HEK293T (cell line): ENCODE measurements at places on chromosomes 11 and 22.
A peak's percentile ranks its signal among the peaks of the same experiment; 100 is the strongest.

DNA sequence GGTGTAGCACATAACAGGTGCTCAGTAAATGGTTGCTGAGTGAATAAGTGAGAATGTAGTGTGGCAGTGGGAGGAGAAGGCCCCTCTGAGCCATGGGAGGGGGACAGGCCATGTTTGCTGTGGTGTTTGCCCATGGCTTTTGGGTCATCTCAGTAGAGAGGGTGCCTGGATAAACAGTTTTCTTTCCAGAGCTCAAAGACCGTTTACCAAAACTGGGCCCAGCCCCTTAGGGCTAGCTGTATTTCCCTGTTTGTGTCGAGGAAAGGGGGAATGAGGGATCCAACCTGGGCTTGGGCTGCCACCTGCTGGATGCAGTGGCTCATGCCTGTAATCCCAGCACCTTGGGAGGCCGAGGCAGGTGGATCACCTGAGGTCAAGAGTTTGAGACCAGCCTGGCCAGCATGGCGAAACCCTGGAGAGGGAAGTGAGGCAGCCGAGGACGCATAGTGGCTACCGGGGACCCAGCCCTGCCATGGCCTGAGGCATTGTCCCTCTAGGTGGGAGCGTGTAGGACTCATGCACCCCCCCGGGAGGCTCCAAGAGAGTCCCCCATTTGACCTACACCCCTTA is 8.7 kb upstream of the LTO1 start:
- no peak for DNase-seq

GRCh38 chr11:84607975-84608836 is 1018.9 kb downstream of the DLG2 start:
- DNase-seq = no peak

GRCh38 chr11:112421879-112422278 is 161.2 kb upstream of the PLET1 start:
- DNase-seq = no peak

DNA sequence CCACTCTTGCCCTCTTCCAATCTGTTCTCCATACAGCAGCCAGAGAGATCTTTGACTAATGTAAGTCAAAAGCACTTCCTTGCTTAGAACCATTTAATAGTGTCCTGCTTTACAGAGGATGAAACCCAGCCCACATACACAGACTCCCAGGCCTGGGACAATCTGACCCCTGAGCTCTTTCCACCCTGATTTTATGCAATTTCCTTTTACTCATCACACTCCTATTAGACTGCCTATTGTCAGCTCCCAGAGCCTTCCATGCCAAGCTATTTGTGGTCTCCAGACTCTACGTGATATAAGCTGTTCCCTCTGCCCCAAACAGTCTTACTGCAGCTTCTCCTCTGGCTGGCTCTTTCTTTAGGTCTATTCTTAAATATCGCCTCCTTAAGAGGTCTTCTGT is 28.1 kb downstream of the ME3 start:
- no peak for DNase-seq

DNA sequence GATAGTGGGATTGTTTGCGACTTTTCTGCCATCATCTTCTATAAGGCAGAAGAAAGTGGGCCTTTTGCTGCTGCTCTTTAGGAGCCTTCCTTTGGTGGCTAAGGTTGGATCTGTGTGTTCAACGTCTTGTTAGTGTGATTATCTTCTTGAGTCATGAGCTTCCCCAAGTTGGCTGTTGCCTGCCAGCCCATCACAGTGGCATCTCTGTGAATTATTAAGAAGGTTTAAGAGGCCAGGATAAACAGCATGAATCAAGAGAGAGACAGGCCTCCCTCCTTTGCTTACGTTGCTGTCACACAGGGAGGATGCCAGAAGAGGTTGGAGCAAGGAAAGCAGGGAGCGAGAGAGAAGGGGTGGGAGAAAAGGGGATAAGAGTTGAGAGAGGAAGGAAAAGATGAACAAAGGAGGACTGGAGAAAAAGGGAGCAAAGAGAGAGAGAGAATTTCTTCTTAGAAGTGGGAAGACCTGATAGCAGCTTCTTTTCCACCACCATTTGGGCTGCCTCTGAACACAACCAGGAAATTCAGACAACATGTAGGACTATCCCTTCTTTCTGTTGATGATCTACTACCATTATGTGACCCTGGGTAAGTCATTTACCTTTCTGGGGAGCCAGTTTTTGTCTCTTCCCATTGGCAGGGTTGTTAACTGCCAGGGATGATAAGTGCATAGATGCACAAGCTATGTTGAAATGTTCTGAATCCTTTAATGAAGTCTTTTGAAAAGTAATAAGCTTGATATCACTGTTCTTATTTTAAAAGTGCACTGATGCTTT is 126.5 kb downstream of the NAV2 start:
- no peak for DNase-seq

- DNase-seq = no peak
Observed at GRCh38 chr11:107257710-107258109, 199.9 kb downstream of the CWF19L2 start.

GRCh38 chr22:43848366-43849171 is 13.7 kb downstream of the SULT4A1 start:
- peak; percentile 39 for DNase-seq

- no peak for DNase-seq
Observed at GRCh38 chr11:104291646-104292045, 127.7 kb upstream of the PDGFD start.

GRCh38 chr11:72743321-72744221 is 8.6 kb downstream of the ARAP1 start:
- DNase-seq = no peak

DNA sequence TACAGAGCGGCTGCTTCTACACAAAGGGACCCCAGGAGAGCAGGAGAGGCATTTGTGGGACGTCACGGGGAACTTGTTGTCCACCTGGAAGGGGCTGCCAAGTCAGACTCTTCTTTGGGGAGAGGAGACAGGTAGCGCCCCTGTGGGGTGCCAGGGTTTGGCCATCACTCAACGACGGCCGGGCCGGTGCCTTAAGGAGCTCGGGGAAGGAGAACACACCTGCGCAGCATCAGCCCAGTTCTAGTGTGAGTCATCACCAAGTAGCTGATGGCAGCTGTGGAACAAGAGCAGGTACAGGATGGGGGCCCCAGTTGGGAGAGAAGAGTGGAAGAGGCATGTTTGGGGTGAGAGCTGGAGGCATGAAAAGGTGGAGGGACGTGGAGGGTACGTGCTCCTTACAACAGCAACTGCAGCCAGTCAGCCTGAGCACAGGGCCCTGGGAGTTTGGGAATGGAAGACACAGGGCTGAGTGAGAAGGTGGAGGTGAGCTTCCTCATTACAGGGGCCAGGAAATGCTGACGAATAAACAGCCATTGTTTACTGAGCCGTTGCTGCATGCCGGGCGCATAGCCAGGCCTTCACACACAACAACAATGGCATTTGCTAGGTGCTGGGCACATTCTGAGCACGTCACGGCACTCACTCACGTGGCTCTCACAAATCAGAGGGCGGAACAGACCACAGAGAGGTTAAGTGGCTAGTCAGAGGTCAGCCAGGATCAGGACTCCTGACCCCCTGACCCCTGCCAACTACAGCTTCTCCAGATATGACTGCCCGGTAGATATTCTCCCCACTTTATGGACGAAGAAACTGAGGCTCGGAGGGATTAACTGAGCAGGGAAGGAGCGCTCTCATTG is 29.1 kb upstream of the TP53I11 start:
- DNase-seq = no peak

- DNase-seq = no peak
Observed at GRCh38 chr22:26516503-26516902, 4.2 kb upstream of the TFIP11 start.

DNA sequence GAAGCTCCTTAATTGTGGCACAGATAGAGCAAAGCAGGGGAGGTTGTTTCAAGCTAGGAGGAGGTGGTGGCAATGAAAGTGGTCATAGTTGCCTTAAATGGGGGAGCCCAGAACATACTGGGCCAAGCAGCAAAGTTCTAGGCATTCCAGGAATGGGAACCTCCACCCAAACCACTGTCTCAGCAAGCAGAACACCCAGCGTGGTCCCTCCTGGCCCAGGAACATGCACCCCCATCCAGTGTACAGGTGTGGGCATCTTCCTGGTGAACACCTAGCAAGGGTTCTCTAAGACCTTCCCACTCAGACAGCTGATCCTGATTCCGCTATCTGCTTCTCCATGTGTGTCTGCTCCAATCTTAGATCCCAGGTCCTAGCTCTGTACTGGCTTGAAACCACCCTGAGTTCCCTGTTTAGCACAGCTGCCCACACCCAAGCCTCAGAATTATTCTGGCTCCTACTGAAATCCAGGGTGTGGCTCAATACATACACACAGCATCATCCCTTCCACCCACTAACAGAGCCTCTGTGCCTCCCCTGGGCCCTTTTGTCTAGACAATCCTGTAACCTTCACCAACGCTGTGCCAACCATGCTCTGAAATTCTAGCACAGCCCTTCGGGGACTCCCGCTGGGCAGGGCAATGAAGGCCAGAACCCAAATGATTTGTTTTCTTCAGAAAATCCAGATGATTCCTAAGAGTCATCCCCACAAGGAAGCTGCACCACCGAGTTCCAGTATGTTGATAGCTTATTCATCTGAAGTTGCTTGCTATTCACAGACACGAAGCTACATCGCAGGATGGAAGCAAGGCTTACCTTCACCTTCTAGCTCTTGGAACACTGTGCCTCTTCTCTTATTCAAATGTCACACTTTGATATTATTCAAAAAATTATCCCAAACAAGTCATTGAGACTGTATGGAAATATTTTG is 76.6 kb downstream of the ABTB2 start:
- DNase-seq = no peak
